ENCODE measurements at places on chromosomes 11 and 22. TPM values are rescaled to one million over a fixed set of nuclear protein-coding genes. Genes with fewer than 3 reads are reported as not detected.

GRCh38 chr22:44279069-44279360, 33.7 kb downstream of the SHISAL1 start:
- DNase-seq = no peak

DNA sequence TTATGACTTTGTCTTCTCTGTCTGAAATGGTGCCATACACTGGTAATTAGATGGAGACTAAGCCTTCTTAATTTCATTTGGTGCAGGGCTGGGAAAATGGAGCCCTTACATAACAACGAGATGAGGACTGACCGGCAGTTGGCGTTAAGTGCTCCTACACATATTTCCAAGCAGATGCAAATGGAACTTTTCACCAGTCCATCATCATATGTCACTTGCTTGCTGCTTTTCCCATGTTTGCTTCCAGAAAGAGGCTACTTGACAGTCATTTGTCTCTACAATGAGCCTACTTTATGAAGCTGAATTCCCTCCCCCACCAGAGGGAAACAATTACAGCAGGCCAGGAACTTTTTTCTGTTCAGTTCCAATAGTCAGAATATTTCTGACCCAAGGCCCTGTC, 32.6 kb downstream of the SVIP start:
- no peak for DNase-seq

OR51B2 gene
- not detected for total RNA-seq

DNA sequence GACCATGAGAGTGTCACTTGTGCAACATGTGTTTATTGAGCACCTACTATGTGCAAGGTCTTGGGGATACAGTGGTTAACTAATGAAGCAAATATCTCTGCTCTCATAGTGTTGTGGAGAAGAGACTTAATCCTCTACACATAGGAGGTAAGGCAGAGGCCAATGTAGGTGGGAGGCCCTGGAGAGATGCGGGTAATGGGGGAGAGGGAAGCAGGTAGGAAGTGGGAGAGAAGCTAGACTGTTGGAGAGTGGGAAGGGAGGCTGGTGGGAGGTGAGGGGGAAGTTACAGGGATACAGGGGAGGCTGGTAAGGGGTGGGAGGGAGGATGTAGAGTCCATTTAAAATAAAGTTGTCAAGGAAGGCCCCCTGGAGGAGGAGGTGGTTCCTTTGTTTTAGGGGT, 240.0 kb downstream of the MIAT start:
- no peak for DNase-seq

GRCh38 chr11:132852361-132852760, 679.9 kb downstream of the OPCML start:
- DNase-seq = no peak

KRTAP5-10 gene
- not detected for total RNA-seq

- no peak for DNase-seq
These were observed 91.8 kb downstream of the FEZ1 start for GRCh38 chr11:125404157-125404810.
